Activated CD8-positive, alpha-beta memory T cell treated with anti-CD3 and anti-CD28 coated beads, Interleukin-2, amount 50 U/mL, for 4 hours (primary cell): ENCODE measurements at places on chromosomes 2 and 18.

- DNase-seq: no peak
These were observed 1.2 kb downstream of the ASAP2 start for GRCh38 chr2:9207641-9208311.

DNA sequence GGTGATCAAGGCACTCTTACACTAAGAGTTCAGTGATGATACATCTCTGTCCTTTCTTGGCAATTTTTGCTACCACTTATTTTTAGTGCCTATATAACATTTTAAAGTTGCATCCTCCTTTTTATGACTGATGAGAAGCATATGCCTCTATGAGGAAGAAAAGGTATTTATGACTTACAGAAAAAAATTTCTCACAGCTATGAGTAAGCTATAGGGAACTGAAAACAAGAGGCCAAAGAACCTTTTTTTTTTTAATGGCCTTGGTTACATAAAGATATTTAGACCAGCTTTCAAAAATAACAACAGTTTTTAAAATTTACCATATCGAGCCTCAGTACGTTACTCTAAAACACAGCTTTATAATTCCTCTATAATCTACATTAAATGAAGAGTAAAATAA is 21.3 kb downstream of the MBD5 start:
- DNase-seq: no peak

GRCh38 chr2:62216616-62217015 is 20.7 kb downstream of the B3GNT2 start:
- DNase-seq: no peak

DNA sequence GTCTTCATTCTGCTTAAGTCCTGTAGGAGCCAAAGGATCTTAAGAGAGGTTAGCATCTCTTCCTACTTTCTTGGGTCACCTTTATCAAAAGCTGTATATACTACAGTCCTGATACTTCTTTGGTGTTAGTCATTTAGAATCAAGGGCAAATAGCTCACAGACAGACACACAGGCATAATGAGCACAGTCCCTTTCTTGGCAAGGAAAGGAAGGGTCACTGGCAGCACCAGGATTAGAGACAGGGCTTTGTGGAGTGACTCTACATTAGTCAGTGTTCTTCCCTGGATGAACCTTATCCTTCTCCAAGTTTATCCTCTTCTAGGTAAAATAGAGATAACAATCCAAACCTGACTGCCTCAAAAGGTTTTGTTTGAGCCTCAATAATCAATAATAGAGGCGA is 40.0 kb upstream of the NCKAP5 start:
- no peak for DNase-seq

DNA sequence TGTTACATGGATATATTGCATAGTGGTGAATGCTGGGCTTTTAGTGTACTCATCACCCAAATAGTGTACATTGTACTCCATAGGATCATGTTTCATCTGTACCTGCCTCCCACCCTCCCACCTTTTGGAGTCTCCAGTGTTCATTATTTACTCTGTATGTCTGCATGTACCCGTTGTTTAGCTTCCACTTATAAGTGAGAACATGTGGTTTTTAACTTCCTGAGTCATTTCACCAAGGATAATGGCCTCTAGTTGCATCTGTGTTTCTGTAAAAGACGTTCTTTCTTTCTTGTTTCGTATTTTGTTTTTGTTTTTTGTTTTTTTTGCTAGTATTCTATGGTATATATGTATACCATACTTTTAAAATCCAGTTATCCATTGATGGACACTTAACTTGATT is 107.5 kb downstream of the MSTN start:
- DNase-seq: no peak

GRCh38 chr18:33184175-33184574 is 256.3 kb downstream of the CCDC178 start:
- no peak for DNase-seq

DNA sequence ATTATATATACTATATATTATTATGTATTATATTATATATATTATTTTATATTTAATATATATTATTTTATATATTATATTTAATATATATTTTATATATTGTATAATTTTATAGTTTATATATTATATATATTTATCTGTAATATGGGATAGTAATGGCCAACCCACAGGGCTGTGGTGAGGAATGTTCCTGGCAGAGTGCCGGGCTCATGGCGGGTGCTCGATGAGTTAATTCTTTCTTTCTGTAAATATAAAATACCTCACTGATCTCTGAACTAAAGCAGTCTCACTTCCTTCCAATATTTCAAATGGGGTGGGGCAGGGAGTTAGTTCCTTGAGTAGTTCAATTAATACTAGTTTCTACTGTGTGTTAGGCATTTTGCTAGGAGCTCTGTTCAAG is 389.4 kb downstream of the TSN start:
- no peak for DNase-seq

DNA sequence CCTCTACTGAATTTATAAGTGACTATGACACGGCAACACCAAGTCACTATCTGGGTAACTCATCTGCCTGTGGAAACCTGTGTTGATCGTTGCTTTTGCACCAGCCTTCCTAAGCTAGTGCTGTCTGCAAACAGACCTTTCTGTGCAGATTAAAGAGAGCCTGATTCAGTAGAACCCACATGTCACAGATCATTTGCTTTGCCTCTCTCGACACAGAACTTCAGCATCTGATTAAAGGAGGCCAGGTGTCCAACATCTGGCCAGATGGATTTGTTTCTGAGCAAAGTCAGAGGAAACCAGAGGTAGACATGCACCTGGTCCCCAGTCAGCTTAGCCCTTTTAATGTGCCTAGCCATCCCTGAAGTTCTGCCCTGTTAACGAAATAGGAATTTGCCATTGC is 15.0 kb upstream of the TTR start:
- no peak for DNase-seq

- DNase-seq: no peak
These were observed 46.6 kb downstream of the CDK15 start for GRCh38 chr2:201852878-201853415.

DNA sequence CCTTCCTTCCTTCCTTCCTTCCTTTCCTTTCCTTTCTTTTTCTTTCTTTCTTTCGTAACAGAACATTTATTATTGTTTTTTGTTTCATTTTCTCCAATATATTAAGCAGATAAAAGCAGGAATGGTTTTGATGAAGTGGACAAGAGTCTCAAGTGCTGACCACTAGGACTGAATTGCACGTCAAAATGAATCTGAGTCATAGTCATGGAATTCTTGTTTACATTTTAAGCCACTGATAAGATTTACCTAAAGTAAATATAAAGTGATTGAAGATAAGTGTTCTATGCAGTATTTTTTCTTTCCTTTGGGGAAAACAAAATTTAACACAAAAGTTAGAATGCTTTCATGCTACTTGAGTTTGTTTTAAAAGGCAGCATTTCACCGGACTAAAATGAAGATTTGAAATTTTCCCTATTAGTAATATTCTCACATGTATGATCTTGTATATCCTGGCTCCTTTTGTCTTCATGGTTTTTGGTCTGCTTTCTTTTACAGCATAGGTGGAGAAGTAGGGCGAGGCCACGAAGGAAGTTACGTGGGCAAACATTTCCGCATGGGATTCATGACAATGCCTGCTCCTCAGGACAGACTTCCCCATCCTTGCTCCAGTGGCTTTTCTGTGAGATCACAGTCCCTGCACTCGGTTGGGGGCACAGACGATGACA is 113.5 kb downstream of the NYAP2 start:
- no peak for DNase-seq

- DNase-seq: no peak
These were observed 198.4 kb downstream of the CMPK2 start for GRCh38 chr2:6667326-6667725.

GRCh38 chr2:237661799-237662328 is 34.5 kb downstream of the LRRFIP1 start:
- DNase-seq: no peak

DNA sequence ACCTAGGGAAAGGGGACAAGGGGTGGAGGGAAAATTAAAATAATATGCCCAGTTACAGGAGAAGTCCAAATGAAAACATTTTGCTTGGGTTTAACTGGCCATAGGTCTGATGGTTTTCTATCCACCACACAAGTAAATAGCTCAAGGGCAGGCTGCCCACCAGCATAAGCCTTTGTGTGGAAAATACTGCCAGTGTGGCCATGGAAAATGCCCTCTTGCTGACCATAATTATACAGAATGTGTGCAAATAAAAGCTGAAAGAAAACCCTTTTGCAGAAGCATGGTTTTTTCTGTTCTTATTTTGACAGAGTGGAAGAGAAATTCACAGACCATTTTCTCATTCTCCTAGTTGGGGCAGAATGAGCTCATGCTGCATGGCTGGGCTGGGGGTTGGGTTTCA is 111.3 kb upstream of the SIX2 start:
- DNase-seq: no peak

DNA sequence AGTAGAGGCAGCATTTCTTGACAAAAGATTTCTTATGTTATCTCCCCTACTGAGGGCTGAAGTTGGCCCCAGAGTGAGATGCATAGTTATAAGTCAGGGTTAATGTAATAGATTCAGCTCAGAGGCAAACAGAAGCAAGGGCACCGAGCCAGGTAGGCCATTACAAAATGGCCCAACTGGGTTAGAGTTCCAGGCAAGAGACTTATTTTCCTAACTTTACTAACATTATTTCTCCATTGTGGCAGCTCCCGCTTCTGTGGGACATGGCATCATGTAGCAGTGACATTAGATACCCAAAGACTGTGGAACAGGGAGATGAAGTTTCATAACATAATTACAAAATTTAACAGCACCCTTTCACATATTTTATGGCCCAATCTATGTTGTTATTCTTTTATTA is 27.1 kb downstream of the TSPYL6 start:
- no peak for DNase-seq

GRCh38 chr2:217033186-217033585 is 173.3 kb upstream of the TNP1 start:
- no peak for DNase-seq

DNA sequence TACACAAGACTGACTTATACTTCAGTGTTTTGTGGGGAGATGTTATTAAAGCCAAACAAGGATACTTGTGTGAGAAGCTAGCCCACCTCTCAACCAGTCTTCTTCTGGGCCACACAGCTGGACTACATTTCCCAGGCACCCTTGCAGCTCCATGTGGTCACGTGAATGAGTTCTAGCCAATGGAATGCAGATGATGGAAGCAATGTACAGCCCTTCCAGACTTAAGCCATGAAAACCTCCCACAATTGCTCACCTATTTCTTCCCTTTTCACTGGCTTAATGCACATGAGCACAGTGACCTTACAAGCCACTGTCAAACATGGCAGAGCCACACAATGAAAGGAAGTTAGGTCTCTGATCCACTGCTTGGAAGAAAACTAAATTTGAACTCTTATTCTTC is 20.4 kb upstream of the FEZ2 start:
- DNase-seq: peak; percentile 17

DNA sequence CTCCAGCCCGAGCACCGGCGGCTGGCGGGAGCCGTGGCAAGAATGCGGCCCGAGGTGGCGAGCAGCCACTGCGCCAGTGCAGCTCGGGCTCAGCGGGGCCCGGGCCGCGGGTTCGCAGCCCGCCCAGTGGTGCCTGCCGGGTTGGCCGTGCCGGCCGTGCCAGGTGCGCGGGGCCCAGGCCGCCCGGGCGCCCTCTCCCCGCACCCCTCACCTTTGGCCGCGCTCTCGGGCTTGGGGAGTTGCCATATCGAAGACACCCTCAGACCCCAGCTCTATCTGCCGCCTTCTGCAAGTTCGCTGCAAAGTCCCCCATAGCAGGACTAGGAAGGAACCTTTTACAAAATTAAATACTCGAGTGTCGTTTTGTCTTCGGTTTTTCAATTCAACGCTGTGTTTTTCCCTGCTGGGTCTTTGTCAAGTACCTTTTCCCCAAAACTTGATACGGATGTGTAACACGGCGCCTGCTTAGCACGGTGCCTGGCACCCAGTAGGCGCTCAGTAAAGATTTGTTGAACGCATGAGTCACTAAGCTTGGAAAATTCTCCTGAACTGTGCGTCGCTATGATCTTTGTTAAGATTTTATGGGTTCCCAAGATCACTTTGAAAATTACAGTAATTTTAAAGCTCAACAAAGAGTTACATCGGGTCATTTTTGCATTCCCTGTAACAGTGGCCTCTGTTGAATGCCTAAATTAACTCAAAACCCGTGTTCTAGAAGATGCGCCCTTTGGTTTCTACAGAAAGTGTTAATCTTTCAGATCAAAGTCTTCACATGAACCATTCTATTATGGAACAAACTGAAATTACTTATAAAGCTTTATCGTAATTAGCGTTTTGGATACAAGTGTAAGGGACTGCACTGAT is 750 bp downstream of the STRADB start:
- no peak for DNase-seq

DNA sequence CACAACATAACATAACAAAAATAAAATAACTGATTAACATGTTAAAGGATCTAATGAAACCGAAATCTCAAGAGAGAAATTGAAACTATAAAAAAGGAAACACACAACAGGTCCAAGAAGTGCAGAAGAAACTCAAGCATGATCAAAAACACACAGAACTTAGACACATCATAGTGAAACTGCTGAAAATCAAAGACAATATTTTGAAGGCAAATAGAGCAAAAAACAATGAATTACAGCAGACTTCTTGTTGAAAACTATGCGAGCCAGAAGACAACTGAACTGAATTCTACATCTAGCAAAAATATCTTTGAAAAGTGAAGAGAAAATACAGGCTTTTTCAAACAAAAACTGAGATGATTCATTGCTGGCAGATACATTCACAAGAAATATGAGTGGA is 61.3 kb downstream of the UGP2 start:
- DNase-seq: no peak

DNA sequence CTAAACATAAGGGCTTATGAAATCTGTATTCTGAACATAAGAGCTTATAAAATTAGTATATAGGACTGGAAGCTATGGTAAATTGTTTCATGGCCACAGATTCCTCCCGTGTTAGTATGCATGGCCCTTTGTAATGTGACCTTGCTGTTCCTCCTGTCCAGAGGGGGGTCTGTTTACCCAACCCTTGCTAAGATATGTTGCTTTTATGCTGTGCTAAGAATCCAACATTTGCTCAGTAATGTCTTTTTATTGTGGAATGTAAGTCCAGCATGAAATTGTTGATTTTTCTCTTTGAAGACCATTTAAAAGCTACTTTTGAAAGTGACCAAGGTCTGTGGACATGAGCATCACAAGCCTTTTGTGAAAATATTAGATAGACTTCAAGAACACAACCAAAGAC is 485.4 kb downstream of the PARD3B start:
- no peak for DNase-seq
